ENCODE measurements at places on chromosomes 1 and 21.

DNA sequence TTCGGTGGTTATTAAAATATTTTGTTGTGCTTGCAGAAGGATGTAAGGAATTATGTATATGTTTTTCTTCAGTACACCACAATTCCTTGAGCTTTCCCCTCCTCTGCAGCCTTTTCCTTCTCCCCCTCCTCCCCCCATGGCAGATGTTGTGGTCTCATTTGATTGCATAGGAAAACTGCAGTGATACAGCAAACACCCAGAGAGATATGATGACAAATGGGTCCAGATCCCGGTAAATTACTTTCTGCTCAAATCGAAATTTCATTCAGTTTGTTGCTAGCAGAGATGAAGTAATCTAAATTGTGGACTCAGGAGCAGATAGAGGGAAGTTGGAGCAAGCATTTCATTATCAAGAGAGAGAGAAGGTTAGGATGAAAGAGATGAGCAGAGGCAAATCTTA is 9.9 kb downstream of the LMO4 start:
- DNase-seq, result no peak

- DNase-seq, result no peak
These were observed 83.1 kb downstream of the ESRRG start for GRCh38 chr1:216640100-216640499.

GRCh38 chr1:166960858-166961474 is 14.4 kb downstream of the ILDR2 start:
- DNase-seq, result no peak

DNA sequence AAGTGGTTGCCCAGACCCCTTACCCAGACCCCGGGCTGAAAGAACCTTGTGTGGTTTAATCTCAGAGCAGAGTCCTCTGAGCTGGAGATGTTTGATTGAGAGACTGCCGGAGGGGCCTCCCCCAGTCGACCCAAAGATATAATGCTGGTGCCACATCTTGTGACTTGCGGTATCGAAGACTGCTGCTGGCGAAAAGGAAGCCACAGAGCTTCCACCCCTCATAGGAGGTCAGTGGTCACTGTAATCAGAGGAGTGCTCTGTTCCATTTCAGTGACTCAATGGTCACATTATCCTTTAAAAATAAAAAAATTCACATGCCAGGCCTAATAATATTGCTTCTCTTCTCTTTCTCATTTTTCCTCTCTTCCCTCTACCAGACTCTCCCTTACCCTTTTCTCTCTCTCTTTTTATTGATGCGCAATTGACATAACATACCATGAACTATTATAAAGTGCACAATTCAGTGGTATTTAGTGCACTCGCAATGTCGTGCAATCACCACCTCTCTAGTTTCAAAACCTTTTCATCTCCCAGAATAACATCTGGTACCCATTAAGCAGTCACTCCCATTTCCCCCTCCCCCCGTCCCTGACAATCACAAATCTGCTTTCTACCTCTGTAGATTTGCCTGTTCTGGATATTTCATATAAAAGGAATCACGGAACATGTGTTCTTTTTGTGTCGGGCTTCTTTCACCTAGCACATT is 52.6 kb upstream of the LYST start:
- DNase-seq, result no peak

GRCh38 chr1:92167151-92167550 is 50.6 kb upstream of the C1orf146 start:
- no peak for DNase-seq

GRCh38 chr1:153648000-153648643 is 10.4 kb upstream of the SNAPIN start:
- no peak for DNase-seq

GRCh38 chr1:2233468-2233867 is 5.3 kb downstream of the SKI start:
- no peak for DNase-seq

GRCh38 chr1:93061895-93062792 is 16.9 kb upstream of the MTF2 start:
- no peak for DNase-seq

GRCh38 chr1:110749960-110750359 is 75.2 kb upstream of the KCNA3 start:
- no peak for DNase-seq

DNA sequence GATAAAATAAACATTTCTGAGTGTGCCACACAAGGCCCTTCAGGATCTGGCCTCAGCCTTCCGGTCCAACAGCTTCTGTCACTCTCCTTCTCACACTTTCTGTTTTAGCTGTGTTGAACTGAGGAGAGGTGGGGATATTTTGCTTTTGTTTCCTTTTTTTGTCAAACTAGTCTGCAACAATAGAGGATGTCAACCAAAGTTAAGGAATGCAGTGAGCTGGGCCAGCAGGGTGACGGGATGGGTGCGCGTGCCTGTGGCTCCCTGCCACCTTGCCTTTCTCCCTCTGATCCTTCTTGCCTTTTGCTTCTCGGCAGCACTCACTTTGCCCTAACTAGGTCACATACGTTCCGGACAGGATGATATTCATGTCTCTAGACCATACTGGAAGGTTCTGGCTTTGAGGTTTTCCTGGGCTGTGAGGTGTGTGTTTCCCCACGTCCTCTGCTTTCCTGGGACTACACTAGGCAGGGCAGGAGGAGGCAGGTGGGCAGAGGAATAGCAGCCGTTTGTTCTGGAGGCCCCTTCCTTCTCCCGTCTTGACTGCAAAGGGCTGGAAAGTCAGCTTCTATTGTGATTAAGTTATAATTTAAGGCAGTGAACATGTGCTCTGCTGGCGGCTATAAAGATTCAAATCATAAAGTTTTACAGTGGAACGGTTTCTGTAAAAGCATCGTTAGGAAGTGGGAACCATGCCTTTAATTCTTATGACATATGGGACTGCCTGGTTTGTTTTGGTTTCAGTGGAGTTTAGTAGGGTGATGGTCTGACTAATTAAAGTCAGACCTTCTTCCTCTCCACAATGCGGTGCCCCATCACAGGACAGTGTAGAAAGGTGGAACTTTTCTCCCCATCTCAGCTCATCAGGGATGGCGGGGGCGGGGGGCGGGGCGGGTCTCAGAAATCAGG is 67.8 kb downstream of the RNF220 start:
- no peak for DNase-seq

DNA sequence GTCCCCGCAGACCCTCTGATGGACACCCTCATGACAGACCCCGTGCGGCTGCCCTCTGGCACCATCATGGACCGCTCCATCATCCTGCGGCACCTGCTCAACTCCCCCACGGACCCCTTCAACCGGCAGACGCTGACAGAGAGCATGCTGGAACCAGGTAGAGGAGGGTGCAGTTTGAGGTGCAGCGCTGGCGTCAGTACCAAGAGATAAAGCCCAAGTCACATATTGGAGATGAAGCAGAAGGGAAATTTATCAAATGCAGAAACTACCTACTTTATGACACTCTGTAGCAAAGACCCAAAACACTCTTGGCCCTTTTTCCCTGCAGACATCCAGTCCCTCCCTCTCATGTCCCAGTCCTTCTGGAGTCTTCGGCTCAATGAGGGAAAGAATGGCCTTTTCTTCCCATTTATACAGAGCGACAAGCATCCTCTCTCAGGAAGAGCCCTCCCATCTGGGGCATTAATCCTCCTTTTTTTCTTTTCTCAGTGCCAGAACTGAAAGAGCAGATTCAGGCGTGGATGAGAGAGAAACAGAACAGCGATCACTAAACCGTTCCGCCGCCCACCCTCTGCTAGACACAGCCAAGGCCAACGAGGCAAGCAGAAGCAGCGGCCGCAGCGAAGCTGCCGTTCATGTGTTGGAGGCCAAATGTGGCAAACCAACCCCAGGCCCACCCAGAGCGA is 30.8 kb upstream of the KIF1B start:
- DNase-seq, result no peak

- no peak for DNase-seq
These were observed 183.5 kb downstream of the RUNX1 start for GRCh38 chr21:34865400-34866241.

GRCh38 chr1:177789956-177790355 is 179.9 kb downstream of the SEC16B start:
- no peak for DNase-seq

GRCh38 chr1:211344152-211344618 is 17.6 kb downstream of the TRAF5 start:
- DNase-seq, result no peak

DNA sequence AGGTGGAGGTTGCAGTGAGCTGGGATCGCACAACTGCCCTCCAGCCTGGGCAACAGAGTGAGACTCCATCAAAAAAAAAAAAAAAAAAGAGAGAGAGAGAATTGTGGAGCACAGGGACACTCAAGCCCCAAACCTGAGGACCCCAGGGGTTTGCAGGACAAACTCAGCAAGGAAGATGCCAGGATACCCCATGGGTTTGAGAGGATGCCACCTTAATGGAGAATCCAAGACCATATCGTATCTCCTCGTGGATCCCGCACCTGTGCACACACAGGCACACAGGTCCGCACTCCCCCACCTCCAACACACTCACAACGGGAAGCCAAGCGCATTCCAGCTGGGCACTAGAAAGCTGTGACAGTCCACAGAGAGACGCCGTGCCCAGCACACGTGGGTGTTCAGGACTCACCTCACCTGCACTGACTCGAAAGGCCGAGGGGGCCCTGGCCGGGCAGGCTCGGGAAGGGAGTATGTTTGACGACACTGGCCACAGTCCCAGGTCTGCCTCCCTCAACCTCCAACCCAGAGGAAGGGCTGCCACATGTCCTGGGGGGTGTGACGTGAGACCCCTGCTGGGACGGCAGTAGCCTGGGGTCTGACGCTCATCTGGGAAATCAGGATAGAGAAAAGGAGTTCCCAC is 11.1 kb downstream of the CHD5 start:
- no peak for DNase-seq

DNA sequence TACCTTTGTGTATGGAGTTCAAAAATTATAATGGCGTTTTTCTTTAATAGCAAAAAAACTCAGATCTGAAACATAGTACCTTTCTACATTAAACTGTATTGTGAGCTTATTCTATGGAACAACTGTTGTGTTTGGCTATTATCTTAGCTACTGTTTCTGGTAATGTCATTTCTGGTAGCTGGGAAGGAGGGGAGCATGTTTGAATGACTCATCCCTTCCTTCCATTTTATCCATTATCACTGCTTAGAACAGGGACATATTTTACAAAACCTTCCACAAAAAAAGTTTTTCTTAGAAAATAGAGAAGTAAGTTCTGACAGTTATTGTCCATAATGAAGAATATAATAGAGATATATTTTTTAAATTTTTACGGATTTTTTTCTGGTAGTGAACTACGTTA is 128.3 kb downstream of the NRDC start:
- DNase-seq, result no peak

GRCh38 chr21:35850542-35851103 is 209.7 kb downstream of the SETD4 start:
- DNase-seq, result no peak

- no peak for DNase-seq
These were observed 161.5 kb downstream of the TOMM20 start for GRCh38 chr1:234967121-234967520.

- no peak for DNase-seq
These were observed 1124.3 kb downstream of the AMY1C start for GRCh38 chr1:104874044-104874443.

GRCh38 chr1:85838238-85838637 is 130.0 kb upstream of the ZNHIT6 start:
- no peak for DNase-seq

DNA sequence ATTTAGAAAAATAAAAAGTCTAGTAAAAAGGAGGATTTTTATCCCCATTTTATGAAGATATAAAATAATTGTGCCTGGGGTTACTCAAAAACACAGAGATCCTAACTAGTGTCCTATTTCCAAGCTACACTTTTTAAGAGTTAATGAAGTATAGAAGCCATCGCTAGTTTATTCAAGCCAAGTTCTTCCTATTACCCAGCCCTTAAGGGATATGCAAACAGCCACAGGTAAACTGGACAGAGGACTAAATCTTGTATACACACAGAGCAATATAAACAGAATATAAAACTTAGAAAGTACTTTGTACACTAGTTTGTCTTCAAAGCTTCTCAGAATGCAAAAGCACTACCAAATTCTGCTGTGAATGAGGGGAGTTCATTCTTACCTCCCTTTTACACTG is 111.1 kb downstream of the RERE start:
- no peak for DNase-seq

DNA sequence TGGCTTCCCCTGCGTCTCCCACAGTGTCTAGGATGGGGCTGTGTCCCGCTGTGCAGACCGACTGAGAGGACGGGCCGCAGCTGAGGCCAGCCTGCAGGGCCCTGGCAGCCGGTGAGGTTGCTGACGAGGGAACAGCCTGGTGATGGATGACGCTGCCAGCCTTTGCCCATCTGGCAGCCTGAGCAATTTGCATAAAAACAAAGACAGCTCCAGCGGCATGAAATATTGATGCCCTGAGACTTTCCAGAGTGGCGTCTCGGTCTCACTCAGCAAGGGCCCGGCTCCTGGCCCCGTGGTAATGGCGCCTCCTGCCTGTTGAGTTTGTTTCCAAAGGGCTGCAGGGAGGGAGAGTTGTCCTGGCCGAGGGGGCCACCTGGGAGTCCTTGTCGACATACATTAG is 19.1 kb upstream of the KCNA10 start:
- no peak for DNase-seq

DNA sequence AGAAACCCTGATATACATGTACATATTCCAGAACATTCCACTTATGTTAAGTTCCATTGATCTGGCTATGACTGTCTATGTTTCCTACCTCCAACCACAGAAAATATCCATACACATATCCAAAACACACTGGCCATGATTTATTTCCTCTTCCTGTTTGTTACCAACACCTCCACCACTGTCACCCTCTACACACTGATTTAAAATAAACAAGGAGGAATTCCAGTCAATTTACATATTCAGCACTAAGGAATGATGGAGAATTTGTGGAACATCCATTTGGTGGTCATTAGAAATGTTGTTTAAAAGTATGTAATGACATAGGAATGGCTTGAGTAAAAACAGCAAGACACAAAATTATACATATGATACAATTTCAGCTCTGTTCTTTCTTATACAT is 5.5 kb upstream of the STX6 start:
- DNase-seq, result no peak

DNA sequence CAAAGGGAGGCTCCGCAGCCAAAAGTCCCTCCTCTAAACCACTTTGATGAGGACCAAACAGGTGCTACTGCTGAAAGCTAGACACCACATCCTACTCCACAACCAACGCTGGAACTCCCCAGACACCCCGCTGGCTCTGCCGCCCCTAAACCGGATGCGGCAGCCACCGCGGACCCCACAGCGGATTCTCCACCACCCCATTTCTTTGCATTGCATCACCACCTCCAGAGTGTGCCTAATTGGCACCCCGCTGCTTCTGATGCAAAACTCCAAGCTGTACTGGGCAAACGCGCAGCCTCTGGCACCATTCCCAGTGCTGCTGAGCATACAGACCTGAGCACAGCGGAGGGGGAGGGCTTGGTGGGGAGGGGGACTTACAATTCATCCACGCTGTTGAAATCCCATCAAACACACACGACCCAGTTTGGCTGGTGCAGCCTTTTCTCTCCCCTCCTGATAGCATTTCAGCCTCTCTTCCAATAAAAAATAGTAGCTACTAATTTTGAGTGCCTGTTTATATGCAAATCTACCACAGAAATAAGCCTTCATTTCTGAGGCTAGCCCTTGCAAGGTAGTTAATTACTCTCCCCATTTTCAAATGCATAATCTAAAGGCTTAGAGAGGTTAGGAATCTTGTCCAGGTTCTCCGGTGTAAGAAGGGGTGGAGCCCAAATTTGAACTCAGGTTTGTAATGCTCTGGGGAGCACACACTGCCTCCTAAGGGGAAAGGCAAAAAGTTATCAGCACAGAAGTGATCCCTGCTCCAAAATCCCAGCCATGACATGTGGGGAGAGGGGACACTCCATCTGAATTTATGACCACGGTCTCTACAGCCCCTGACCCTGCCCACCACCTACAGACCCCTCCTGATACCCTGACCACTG is 12.2 kb upstream of the RGS16 start:
- DNase-seq, result no peak

GRCh38 chr1:177859572-177859971 is 110.3 kb downstream of the SEC16B start:
- no peak for DNase-seq

Data from cortex of kidney (tissue), 1 donor.